ENCODE measurements at places on chromosomes 6 and 20.

DNA sequence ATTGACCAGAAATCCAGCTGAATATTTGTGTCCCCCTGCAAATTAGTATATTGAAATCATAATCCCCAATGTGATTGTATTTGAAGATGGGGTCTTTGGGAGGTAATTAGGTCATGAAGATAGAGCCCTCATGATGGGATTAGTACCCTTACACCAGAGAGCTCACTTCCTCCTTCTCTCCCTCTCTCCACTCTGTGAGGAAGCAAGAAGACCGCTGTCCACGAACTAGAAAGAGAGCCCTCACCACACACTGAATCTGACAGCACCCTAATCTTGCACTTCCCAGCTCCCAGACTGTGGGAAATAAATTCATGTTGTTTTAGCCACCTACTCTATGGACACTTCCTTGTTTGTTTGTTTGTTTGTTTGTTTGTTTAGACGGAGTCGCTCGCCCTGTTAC lies 11.9 kb upstream of the PLAGL1 start:
- no peak for DNase-seq

DNA sequence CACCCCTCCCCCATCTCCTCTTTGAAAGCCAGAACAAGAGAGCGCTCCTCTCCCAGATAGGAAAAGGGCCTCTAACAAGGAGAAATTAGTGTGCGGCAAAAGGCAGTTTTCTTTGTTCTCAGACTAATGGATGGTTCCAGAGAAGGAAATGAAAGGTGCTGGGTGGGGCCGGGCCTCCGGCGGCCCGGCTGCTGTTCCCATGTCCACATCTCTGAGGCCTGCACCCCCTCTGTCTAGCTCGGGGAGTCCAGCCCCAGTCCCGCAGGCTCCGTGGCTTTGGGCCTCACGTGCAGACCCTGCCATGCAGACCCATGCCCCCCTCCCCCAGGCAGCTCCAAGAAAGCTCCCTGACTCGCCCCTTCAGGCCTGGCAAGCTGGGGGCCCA lies 35.8 kb upstream of the MRGBP start:
- no peak for DNase-seq

- no peak for DNase-seq
Observed at GRCh38 chr20:20521736-20522135, 153.8 kb downstream of the INSM1 start.

DNA sequence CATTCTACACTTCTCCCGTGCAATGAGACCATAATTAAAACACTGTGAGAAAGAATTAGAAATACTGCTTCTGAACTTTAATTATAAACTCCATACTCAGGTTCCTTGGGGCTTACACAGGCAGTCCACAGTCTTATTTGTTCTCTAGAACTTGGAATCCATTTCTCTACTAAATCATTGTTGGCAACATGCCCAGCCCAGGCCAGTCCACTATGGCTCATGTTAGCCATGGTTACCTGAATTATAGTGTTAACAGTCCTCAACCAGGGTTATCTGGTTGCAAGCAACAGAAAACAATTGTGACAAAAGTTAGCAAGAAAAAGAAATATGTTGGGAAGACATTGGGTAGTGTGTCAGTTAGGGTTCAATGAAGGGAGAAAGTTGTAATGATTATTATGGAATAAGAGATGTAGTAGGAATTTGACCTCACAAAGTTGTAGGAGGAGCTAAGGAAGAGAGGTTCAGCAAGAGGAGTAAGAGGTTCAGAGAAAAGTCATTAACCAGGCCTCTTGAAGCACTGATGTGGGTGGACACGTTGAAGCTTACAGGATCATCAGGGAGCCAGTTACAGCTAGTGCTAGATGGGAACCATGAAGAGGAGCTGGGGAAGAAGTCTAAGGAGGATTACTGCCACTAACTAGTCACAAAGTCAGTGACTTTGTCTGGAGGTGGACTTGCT lies 352.5 kb upstream of the PRND start:
- DNase-seq: no peak

DNA sequence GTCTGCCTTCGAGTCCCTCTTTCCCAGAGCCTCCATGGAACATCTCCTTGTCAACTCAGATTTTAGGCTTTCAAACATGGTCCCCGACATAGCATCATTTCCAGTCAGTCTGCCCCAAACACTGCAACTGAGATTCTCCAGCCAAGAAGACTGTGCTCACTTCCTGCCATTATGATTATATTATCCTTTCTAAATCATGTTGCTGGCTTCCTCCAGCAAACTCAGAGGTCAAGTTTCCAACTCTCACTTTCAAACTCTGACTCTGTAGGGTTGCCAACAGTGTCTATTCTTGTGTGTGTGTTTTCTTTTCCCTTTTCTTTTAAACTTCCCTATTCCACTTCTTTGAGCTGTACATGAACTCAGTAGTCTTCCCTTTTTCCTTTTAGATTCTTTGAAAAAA lies 61.2 kb upstream of the TRAF3IP2 start:
- no peak for DNase-seq

DNA sequence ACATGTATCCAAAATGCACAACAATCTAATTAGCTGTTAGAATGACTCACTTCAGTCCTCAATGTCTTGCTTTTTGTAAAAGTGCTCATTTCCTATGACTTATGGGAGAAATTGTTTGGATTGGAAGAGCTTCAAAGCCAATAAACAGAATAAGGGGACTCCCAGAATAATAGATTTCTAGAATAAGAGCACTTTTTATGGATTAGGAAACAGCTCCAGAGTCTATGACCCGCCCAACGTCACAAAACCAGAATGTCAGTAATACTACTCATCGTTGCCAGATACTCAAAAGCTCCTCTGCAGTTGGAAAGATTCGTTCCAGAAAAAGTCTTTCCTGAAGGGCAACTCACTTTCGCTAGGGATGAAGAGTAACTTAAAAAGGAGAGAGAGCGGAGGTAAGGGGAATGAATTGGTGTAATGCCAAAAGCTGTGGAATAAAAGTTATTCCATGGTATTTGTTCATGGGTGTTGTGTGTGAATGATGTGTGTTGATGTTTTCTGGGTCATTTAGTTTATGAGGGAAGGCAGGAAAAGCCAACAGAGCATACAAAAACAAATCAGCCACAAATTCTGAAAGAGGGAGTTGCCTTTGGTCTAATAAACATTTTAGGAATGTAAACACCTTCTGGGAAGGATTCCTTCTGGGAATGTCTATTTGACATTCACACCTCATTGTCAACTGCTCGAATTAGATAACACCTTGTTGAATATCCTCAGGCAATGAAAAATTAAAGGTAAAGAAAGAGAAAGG lies 64.6 kb downstream of the SYNE1 start:
- no peak for DNase-seq

GRCh38 chr20:44701118-44701857 lies 13.9 kb upstream of the CCN5 start:
- DNase-seq: no peak

GRCh38 chr6:99641270-99641669 lies 34.6 kb downstream of the PRDM13 start:
- no peak for DNase-seq

GRCh38 chr6:166987930-166988329 lies 11.3 kb upstream of the CEP43 start:
- no peak for DNase-seq

DNA sequence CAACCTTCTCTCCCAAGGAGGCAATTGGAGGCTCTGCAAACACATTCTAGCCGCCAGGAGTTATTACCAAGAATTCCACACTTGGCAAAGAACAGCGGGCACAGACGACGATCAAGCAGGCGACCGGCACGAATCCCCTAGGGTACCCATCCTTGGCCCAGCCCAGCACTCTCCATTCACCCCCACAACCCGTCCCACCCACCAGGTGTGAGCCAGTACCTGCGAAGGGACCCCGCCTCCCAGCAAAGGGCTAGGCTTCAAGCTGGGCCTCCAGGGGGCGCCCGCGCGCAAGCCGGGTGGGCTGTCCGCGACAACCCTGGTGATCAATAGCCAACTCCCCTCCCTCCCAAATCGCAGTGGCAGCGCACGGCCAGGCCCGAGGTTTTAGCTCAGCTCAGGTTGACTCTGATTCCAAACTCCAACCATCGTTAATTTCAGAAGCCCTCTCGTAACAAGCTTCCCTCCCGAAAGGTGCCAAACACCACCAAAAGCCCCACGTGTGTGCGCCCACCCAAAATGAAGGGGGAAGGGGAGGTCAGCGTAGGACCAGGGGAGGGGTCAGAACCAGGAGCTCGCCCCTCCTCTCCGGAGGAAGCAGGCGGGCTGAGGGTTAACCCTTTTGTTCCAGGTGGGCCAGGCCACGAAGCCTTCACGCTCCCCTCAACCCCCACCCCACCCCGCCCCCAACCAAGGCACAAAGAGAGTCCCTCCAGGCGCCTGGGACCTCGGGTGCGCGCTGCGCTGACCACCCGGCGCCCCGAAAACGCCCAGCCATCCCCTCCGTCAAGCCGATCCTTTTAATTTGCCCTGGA lies 2.1 kb downstream of the SALL4 start:
- peak; percentile 26 for DNase-seq

GRCh38 chr6:149888659-149889058 lies 9.3 kb downstream of the RAET1E start:
- no peak for DNase-seq

- DNase-seq: no peak
Observed at GRCh38 chr20:25368526-25368925, 22.1 kb downstream of the ABHD12 start.

DNA sequence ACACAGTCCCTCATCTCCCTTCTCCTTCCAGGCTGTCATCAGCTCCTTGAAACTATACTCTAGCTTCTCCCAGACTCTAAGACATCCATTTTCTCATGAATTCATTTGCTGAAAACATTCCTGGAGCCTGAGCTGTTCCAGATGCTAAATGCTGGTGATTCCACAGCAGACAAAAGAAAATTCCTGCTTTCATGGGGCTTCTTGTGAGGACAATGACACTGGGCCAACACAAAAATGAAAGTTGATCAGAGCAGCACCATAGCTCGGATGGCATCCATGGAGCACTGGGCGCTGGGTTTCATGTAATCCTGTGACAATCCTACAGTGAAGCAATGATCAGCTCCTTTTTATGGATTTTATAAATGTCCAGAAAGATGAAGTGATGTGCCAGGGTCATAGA lies 47.4 kb upstream of the STX16 start:
- no peak for DNase-seq

DNA sequence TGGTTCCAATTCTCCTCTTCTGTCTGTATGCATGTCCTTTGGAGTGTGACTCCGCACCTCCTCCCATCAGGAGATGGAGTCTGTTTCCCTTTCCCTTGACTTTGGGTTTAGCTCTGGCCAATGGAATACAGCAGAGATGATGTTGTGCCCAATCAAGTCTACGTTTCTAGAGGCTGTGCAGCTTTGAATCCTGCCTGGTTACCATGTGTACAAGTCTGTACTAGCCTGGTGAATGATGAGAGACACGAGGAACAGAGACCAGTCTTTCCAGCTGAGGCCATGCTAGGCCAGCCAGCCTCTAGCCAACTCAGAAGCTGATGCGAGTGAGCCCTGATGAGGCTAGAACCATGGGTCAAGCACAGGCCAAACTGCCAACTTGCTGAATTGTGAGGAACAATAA lies 83.2 kb downstream of the LAMP5 start:
- DNase-seq: no peak

- no peak for DNase-seq
Observed at GRCh38 chr20:55935448-55936208, 69.7 kb downstream of the CBLN4 start.
